Activated naive CD8-positive, alpha-beta T cell treated with anti-CD3 and anti-CD28 coated beads for 36 hours (primary cell): ENCODE measurements at places on chromosomes 11 and 22. TPM values are rescaled to one million over a fixed set of nuclear protein-coding genes. Genes with fewer than 3 reads are reported as not detected.

GRCh38 chr11:93559681-93560080 lies 16.5 kb upstream of the SMCO4 start:
- DNase-seq, result no peak

DNA sequence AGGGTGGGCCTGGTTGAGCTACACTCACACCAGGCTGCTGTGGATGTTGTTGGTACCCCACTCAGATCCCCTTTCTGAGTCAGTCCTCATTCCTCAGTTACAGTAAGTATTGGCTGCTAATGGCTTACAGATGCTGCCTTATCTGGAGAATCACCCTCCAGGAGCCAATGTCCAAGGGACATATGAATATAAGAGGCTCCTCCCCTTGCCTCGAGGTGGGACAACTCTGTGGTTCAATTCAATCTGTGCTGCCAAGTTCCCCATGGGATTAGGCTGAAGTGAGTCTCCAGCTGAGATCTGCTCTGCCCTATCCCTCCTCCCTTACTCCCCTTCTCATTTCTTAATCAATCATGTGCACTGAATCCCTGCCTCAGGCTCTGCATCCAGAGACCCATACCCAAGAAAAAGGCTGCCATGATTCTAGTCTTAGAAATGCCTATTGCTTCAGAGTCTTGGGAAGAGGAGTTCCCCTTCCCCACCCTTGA lies 168.8 kb upstream of the SYT13 start:
- DNase-seq, result no peak

The CRYBB3 gene
- total RNA-seq, result 0.26 TPM

The TOB2 gene
- 34.8 TPM for total RNA-seq

DNA sequence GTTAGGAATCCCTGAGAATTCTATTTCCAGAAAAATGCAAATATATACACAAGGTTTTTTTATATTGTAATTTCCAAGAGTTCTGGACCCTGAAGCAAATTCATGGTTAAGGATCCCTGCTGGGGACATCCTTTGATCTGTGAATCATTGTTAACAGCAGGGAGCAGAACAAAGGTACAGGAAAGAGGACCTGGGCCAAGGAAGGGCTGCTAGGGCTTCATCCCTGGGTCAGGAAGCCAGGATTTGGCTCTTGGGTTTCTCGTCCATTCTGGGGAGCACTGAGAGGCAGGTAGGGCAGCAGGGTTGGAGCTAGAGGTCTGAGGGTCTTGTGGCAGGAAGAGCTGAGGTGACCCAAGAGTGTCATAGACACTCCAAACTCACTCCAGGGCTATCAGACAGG lies 10.2 kb upstream of the OAF start:
- DNase-seq, result no peak

The OVOL1 gene
- total RNA-seq, result 0.42 TPM

DNA sequence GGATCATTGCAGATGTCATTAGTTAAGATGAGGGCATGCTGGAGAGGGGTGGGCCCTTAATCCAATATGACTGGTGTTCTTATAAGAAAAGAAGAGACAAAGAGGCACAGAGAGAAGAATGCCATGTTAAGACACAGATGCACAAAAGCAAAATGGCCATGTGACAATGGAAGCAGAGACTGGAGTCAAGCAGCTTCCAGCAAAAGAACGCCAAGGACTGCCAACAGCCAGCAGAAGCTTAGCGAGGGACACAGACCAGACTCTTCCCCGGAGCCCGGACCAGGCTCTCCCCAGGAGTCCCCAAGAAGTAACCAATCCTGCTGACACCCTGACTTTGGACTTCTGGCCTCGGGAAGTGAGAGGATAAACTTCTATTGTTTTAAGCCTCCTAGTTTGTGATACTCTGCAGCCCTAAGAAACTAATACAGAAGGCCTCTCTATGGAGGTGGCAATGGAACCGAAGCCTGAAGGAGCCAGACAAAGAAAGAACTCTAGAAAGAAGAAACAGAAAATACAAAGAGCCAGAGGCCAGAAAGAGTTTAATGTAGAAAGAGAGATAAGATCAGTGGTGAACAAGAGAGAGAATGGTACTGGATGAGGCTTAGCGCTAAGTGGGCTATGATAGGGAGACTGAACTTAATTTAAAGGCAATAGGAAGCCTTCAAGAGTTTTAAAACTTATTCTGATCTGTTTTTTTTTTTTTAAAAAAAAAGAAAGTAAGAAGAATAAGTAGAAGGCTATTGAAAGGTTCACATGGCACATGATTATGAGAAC lies 27.7 kb downstream of the PRCP start:
- DNase-seq, result no peak
